ENCODE measurements at places on chromosomes 7 and 10.

- DNase-seq: no peak
These were observed 9.5 kb downstream of the ANKIB1 start for GRCh38 chr7:92255308-92255707.

- DNase-seq: no peak
These were observed 61.2 kb downstream of the LRGUK start for GRCh38 chr7:134188311-134188710.

DNA sequence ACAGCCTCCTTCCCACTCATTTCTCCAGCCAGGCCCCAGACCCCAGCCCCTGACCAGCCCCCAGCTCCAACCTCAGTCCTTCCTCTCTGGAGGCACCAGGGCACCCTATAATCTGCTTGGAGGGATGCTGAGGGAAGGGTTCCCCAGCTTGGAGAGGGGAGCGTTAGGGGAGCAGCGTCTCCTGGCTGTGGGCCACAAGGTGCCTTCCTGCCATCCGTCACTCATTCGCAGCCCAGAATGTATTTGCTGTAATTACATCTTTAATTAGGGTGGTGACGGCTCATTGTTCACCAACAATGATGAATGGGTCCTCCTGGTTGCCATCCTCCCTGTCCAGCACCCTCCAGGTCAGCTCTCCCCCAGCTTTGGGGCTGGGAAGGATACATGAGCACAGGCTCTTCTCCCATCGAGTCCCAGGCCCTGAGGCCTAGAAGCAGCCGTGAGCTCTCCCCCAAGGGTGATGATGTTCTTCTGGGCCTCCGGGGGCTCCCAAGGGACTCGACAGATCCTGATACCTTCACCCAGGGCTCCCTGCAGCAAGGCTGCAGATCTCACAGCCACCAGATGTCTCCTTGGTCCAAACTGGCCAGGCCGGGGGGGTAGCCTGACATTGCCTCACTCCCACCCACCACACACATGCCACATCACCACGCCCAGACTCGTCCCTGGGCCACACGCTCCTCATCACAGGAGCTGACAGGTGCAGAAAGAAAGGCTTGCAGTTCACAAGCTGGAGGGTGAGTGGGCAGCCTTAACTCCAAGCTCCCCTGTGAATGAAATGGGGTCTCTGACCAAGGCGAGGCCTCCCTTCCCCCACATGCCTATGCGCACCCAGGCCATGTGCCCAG, 26.8 kb downstream of the POLL start:
- no peak for DNase-seq

DNA sequence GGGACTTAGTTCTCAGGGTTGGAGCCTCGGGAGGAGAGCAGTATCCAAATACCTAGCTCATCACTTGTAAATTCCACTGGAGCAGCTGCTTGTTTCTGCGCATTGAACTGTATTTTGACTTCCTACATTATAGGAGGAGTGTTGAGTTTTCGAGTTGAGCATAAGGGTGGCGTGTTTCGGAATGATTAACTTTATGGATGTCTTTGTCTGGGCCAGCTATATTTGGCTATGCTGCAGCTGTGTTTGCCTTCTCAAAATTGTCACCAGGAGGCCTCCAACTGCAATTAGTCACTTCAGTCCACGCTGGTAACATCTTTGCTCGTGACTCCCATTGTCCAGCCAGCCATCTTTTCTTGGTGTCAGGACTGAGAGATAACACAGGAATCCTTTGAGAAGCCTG, 9.1 kb downstream of the CELF2 start:
- no peak for DNase-seq

- DNase-seq: no peak
These were observed 832 bp upstream of the TIAL1 start for GRCh38 chr10:119597405-119598186.

- no peak for DNase-seq
These were observed 35.8 kb upstream of the DNAAF5 start for GRCh38 chr7:690478-691360.

DNA sequence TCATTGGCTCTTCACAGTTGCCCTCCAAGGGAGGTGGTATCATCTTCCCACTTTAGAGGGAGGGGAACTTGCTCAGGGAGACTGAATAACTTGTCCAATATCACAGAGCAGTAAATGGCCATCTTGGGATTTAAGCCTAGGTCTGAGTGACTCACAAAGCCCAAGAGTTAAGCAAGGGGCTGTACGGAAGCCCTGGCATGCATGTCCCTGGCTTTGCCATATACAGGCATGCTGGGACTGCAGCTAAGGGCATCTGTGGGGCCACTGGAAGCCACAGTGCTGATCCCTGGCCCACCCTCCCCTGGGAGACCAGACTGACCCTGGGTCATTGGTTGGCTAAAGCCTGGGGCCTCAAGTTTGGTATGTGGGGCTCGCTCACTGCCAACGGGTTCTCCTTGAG, 3.1 kb downstream of the VSIR start:
- DNase-seq: no peak

Data from GDM1 (cell line).